ENCODE measurements at places on chromosomes 6 and 20.

DNA sequence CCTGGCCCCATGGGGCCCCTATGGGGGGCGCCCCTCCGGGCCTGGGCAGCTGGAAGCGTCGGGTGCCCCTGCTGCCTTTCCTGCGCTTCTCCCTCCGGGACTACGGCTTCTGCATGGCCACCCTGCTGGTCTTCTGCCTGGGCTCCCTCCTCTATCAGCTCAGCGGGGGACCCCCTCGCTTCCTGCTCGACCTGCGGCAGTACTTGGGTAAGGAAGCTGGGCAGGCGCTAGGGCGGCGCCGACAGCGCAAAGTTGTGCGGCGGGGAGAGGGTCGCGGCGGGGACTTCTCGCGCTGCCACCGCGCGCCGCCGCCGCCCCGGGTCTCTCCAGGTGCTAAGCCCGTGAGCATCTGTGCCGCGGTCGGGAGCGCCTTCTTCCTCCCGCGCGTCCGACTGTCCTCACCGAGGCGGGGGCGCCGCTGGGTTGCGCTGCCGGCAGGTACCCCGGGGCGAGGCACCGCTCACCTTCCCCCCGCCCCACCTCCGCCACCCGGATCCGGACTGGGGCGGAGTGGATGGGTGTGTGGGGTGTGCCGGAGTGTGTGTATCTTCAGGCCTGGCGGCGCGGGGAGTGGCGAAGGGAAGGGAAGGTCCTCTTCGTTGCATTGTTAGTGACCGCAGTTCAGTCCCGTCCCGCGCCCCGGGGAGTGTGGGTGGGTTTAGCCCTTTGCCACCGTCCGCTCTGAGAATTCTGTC, 788 bp downstream of the UST start:
- peak; percentile 79 for DNase-seq

- no peak for DNase-seq
These were observed 91.3 kb upstream of the MPC1 start for GRCh38 chr6:166473886-166474571.

DNA sequence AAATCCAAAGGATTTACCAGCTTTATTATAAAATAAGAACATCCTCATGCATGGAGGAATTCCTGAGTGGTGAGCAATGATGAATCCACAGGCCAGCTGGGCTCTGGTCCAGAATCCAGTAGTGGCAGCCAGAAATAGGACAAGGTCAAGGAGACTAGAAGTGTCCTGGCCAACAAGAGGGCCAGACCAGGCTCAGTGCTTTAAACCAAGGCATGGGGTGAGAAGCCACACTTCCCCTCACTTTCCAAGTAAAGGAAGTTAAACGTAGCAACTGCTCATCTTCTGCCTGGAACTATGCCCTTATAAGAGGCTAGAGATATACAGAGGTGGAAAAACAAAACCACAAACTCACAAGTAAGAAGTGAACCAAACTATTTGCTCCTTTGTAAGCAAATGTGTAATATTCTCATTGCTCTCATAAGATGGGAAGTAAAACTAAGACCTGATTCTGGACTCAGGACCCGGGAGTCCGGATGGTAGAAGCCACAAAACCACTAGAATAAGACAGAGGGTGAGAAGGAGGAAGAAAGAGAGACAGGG, 253.2 kb downstream of the UST start:
- DNase-seq = no peak

- DNase-seq = no peak
These were observed 46.8 kb downstream of the PANK2 start for GRCh38 chr20:3935956-3936340.

- no peak for DNase-seq
These were observed 23.2 kb upstream of the CHRNA4 start for GRCh38 chr20:63384336-63384735.

Measured in islet precursor cell (in vitro differentiated cells).